K562 (cell line): ENCODE measurements at places on chromosomes 11 and 22. TPM values are rescaled to one million over a fixed set of nuclear protein-coding genes. Genes with fewer than 3 reads are reported as not detected.

Gene OR52H1
- polyA plus RNA-seq: not detected in 2 replicates

Gene DEFB131B
- not detected in 2 replicates for polyA plus RNA-seq

Gene TSSK2
- polyA plus RNA-seq: 0.04 TPM in 1 of 2 replicates, not detected in the other

Gene CCDC117
- polyA plus RNA-seq: 13.1 and 13.4 TPM in 2 replicates

Gene CDCA5
- polyA plus RNA-seq: 85.2 and 86.6 TPM in 2 replicates

Gene SCGB1A1
- not detected in 2 replicates for polyA plus RNA-seq

Gene JAM3
- polyA plus RNA-seq: 0.36 and 0.37 TPM in 2 replicates
